ENCODE measurements at places on chromosomes 1 and 21.
A peak's percentile ranks its signal among the peaks of the same experiment; 100 is the strongest.

DNA sequence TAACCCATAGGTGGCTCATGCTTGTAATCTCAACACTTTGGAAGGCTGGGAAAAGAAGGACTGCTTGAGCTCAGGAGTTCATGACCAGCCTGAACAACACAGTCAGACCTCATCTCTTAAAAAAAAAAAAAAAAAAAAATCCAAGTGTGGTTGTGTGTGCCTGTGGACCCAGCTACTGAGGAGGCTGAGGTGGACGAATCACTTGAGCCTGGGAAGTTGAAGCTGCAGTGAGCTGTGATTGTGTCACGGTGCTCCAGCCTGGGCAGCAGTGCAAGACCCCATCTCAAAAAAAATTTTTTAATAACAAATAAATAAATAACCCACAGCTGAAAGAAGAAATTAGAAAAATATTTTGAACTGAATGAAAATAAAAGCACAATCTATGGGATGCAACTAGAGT, 13.8 kb downstream of the INTS7 start:
- DNase-seq: no peak

- DNase-seq: no peak
These were observed 15.2 kb downstream of the GIPC2 start for GRCh38 chr1:78060857-78061563.

DNA sequence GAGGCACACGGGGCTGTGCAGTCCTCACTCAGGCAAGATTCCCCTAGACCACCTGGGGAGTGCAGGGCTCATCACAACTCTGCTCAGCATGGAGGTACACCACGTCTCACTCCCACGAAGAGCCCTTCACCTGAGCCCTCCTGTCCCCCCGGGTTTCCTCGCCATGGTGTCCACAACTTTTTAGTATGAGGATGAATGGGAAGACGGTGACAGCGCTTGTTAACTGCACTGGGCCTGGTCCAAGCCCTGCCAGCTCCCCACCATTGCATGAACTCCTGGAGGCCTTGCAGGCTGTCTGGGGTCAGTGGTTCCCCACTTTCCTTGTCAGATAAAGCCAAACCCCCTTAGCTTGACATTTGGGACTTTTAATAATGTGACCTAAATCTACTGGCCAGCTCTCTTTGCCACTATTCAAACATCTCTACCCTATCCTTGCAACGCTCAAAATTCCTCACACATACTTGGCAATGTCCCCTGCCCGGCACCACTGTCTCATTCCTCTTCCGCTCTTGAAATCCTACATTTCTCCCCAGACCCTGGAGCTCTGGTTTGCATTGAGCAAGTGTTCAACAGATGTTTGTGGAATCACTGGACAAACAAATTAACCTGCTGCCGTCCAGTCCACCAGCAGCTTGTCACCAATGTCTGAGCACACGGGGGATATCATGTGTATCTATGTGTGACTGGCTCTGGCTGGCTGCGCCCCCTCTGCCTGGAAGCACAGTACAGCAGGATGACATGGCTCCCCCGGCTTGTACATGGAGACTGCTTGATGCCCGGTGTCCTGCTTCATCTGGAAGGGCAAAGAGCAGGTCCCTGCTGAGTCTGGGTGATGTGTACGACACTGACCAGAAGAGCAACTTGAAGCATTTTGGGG, 11.2 kb downstream of the TMEM9 start:
- DNase-seq: peak; percentile 45

DNA sequence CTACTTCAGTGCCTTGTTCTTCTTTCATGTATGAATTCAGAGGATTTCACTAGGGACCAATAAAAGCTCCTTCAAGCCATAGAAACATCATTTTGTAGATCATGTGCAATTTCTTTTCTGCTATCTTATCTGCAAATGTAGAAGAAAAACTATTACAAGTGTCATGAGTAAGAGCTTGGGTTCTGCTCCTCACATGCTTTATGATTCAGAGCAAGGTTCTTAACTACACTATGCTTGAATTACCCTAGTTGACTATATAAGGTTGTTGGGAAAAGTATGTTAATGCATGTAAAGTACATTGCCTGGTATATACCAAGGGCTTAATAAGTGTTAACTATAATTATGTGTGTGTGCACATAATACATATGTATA, 91.4 kb upstream of the S1PR1 start:
- DNase-seq: no peak

- DNase-seq: no peak
These were observed 6.1 kb downstream of the CAPZA1 start for GRCh38 chr1:112625696-112626095.

DNA sequence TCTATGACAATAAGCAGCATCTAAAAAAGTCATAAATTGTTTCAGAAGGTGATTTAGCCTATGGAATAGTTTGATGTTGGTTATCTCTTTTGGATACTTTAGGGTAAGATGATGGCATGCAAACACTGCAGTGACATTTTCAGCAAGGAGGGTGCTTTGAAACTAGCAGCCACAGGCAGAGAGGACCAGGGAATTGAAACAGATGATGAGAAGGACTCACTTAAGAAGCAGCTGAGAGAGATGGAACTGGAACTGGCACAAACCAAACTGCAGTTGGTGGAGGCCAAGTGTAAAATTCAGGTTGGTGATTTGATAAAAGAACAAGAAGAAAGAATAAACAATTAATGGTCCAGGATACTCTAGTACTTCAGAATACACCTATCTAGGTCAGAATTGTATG, 11.2 kb upstream of the CACYBP start:
- DNase-seq: no peak

DNA sequence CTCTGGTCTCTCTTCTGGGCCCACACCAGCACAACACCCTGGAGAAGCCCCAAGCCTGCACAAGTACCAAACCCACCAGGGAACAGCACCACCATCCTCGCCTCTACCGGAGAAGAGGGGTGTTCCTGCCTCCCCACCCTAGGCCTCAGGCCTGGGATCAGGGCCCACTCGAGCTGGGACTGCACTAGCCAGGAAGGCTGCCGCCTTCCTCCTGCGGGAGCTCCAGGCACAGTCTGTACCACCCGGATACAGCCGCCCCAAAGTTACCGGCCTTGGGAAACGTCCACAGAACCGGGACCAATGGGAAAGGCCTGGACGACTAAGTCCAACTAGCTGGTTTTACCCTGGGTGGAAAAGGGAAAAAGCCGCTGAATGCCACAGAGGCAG, 3.4 kb downstream of the TAL1 start:
- no peak for DNase-seq

DNA sequence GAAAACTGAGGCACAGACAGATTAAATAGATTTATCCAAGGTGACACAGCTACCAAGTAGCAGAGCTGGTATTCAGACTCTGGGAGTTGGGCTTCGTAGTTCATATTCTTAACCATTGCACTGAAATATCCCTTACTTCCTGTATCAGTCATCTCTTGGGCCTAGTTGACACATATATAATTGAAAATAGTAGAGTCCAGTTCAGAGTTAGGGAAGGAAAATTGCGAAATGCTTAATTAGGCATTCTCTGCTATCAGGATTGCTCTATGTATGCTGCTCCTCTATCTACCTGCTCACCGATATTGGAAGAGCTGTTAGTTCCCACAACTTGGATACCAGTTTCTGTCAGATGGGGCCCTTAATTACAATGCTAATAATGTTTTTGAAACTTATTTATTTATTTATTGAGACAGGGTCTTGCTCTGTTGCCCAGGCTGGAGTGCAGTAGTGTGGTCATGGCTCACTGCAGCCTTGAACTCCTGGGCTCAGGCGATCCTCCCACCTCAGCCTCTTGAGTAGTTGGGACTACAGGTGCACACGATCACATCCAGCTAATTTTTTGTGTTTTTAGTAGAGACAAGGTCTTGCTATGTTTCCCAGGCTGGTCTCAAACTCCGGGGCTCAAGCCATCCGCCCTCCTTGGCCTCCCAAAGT, 8.2 kb downstream of the RCOR3 start:
- DNase-seq: no peak

Measured in activated effector memory CD4-positive, alpha-beta T cell treated with anti-CD3 and anti-CD28 coated beads, Interleukin-2, amount 50 U/mL, for 16 hours (primary cell).